ENCODE measurements at places on chromosomes 1 and 21.
A peak's percentile ranks its signal among the peaks of the same experiment; 100 is the strongest.

DNA sequence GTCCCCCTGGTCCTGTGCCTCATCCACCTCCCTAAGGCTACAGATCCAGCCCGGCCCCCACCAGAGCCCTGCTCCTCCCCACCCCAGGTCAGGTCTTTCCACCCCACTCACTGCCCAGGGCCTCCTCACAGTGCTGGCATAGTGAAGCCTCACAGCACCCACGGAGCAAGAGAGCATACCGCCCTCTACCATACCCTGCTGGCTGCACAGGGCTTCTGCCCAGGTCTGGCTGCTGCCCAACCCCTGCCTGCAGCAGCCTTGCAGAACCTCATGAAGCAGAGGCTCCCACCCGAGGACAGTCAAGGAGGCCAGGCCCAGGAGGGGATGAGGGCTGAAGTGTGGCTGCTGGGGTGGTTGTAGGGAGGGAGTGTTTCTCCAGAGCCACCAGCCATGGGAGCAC lies 19.7 kb upstream of the ARF1 start:
- no peak for DNase-seq

GRCh38 chr1:68216089-68216772 lies 16.1 kb downstream of the WLS start:
- DNase-seq, result no peak

DNA sequence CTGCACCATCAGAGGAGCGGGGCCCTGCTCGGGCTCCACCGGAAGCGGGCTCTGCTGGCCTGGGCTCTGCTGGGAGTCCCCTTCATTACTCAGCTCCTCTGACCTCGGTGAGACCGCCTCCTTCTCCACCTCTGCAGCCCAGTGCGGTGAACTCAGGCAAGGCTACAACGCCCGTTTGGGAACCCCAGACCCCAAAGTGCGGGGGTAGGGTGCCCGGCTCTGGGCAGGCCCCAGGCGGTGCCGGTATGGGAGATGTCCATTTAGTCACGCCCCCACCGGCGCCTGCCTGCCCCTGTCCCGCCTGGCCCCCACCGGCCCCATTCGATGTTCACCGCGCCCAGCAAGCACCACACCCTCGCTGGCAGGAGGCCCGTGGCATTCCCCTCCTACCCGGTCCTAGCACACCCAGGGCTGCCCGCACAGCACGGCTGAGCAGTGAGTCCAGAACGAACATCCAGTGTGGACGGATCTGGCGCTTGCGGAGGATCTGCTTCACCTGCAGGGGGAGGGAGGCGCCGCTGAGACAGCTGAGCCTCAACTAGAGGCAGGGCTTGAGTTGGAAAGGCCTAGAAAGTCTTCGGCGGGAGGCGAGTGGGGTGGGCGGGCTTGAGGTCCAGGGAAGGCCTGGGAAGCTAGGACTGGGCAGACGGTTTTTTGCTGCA lies 10.0 kb downstream of the MAP3K6 start:
- DNase-seq, result no peak

DNA sequence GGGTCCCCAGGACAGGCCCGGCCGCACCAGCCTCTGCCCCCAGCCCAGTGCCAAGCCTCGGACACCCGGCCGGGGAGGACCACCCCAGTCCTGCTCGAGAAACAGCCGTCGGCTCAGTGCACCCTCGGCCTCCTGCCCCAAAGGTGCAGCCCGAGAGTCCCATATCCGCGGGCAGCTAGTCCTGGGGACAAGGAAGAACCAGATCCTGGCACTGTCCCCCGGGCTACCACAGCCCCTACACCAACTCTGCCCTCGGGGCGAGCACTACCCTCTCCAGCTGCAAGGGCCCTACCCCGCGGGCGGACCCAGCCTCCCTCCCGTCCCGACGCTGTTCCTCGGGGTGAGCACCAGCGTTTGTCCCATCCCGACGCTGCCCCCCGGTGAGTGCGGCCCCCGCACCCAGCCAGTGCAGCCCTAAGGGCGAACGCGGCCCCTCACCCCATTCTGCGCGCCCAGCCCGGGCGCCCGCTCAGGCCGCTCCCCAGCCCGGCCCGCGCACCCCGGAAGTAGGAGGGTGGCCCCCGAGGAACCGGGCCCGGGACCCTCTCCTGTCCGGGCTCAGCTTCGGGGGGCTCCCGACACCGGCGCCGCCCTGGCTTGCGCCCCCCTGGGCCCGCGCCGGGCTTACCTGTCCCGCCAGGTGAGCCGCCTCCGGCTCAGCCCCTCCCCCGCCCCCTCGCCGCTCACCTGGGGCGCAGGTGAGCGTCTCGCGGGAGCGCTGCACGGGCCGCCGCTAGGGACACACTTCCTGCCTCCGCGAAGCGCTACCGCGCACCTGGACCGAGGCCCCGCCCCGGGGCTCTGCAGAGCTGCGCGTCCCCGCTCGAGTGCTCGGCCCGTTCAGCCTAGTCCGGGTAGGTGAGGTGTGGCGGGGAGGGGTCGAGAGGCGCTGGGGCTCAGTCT lies at the start of gene KDF1:
Gene KDF1 (minus strand): TSS at position 747 of the 903 bp plus-strand sequence. CDS start 8,088 bp downstream, outside the sequence.
- DNase-seq, result peak; percentile 23

- no peak for DNase-seq
These were observed 68.1 kb downstream of the MRPL37 start for GRCh38 chr1:54267815-54268761.

- DNase-seq, result no peak
These were observed 826 bp upstream of the CA14 start for GRCh38 chr1:150256554-150257341.

GRCh38 chr1:97826820-97827219 lies 94.0 kb downstream of the DPYD start:
- DNase-seq, result no peak

DNA sequence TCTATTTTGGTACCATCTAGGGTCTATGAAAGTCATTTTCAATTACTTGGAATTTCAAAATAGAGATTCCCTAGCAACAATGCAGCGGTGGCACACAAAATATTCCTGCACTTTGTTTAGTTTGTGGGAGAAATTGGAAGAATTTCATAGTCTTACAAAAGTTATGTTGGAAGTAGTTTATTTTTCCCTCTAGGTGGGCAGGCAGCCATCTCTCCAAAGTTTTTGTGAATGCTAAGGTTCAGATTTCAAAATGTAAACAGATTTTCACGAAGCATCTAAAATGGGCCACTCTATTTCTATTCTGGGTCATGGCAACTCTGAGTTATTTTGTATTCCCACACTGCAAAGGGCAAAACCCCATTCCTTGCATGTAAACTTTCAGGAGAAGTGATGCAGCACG lies 8.0 kb downstream of the SMCP start:
- no peak for DNase-seq

GRCh38 chr1:149936170-149936991 lies at the start of gene MTMR11:
Gene MTMR11, minus strand, starts transcription at chr1:149936879. Its CDS starts 232 bp downstream, at chr1:149936647.
- DNase-seq, result no peak

GRCh38 chr1:211326140-211326527 lies 499 bp upstream of the TRAF5 start:
- no peak for DNase-seq

DNA sequence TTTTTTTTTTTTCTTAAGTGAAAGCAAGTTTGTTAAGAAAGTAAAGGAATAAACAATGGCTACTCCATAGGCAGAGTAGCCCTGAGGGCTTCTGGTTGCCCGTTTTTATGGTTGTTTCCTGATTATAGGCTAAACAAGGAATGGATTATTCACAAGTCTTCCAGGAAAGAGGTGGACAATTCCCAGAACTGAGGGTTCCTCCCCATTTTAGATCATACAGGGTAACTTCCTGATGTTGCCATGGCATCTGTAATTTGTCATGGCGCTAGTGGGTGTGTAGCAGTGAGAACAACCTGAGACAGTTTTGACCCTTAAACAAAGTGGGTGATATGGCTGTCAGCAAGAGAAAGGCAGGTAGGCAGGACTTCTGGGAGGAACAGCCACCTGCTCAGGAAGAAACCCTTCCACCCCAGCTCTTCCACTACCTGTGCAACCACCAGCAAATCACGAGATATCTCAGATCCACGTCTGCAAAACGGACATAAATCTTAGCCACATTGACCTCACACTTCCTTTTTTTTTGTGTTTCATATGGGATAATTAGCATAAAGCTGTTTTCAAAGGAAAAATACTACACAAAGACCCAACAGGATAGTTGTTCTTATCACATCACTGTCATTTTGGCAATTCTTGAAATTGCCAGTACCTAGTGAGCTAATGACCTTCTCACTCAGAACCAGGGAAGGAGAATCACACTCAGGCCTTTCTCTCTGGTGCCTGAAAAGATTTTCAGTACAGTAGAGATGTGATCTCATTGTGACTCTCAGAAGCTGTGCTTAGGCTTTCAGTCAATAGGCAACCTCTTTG lies 34.8 kb upstream of the DUSP10 start:
- no peak for DNase-seq

- no peak for DNase-seq
These were observed 60.6 kb downstream of the SCCPDH start for GRCh38 chr1:246784621-246785493.
